ENCODE measurements at places on chromosomes 16 and 17.

GRCh38 chr16:52741351-52741750 is 194.4 kb upstream of the TOX3 start:
- DNase-seq = no peak

DNA sequence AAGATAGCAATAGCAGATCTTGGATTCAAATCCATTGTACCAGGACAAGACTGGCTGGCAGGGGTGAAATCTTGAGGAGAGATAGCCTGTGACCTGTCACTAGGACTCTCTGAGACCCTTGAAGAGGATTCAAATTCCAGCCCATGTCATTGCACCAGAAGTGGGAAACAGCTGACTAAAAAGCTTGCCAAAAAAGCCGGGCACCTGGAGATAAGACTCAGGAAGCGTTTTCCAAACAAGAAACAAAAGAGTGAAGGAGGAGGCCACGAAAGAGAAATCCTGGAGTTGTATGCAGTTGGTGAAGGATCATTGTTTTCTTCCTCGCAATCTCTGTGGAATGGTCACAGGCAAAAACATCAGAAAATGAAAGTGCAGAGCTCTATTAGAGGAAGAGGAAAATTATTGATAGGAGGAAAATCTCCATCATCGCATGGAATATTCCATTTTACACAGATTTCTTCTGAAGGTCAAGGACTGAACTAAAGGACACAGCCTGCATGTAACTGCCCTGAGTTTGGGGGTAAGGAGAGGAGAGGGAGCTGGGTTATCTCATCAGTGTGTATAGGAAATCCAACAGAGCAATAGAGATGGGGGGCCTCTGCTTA is 9.0 kb upstream of the WSB1 start:
- no peak for DNase-seq

DNA sequence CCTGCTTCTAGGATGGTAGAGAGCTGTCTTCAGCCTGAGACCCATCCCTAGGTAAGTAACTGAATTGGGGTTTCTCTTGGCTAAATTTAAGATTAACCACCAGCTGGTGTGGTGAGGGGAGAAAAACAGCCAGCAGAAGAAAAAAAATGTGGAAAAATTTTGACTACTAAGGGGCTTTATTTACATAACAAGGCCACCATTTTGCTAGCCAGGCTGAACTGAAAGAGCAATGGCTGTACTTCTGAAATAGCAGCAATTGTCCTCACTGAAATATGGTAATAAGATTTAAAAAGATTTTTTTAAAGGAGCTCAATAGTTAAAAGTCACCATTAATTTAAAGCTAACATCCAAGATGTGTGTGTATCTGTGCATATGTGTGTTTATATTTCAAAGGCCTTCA is 12.4 kb upstream of the TRIM25 start:
- no peak for DNase-seq

GRCh38 chr16:52578007-52578828 is 31.3 kb upstream of the TOX3 start:
- DNase-seq = no peak

DNA sequence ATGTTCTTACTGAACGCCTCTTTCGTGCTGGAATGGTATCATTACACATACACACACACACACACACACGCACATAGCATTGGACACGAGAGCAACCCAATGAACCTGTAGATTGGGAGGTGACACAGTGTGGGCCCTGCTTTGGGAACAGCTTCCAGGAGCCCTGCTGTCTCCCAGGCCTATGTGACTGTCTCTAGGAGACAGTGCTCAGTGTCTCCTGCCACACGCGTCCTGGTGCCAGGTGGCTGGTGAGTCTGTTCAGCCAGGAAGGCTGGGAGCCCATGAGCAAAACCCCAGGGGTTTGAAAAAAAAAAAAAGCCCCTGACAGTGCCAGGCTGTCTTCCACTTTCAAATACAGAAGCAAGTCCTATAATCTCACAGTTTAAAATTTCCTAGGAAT is 2.4 kb upstream of the SPOP start:
- DNase-seq = no peak

- no peak for DNase-seq
Measured at GRCh38 chr16:27028591-27029110, 38.1 kb upstream of the C16orf82 start.

DNA sequence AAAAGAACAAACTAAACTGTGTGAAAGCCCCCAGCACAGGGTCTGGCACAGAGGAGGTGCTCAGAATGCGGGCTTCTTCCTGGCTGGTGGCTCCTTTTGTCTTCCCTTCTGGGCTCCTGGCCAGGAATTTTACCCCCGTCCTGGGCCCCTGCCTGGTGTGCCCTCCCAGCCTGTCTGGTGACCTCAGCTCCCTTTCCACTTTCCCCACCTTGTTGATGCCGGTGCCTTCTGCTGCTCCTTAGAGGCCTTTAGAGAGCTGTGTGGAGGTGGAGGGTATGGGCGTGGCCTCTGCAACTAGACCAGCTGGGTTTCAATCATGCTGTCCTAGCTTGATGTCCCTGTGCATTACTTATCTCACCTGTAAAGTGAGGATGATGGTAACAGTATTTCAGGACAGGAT is 16.8 kb downstream of the PIRT start:
- no peak for DNase-seq

DNA sequence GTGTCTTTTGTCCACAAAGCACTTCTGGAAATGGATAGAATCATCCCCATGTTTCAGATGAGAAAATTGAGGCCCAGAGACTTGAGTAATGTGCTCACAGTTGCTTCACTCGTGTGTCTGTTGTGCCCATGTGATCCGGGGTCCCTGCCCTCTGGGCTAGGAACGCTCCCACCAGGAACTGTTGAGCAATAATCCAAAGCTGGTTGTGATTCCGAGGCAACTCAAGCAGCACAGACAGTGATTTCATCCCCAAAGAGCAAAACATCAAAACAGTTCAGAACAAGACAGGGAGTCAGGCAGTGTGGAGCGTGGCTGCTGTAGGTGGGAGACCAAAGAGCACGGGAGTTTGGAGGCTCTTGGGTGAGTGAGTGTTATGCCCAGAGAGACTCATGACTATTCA is 205.0 kb upstream of the ASIC2 start:
- DNase-seq = no peak

DNA sequence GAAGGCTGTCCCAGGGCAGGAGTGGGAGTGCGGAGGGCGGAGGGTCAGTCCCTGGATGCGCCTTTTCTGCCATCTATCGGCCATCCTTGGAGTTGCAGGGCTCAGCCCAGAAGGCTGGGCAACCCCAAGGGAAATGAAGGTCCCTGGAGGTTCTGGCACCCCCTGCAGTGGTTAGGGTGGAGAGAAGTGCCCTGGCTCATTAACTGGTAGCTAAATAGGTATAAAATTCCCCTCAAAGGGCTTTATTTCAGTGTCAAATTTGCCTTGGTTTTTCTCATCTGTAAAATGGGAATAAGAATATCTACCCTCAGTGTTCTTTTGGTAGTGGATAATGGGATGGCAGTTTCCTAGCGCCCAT is 22.4 kb downstream of the C17orf75 start:
- no peak for DNase-seq

DNA sequence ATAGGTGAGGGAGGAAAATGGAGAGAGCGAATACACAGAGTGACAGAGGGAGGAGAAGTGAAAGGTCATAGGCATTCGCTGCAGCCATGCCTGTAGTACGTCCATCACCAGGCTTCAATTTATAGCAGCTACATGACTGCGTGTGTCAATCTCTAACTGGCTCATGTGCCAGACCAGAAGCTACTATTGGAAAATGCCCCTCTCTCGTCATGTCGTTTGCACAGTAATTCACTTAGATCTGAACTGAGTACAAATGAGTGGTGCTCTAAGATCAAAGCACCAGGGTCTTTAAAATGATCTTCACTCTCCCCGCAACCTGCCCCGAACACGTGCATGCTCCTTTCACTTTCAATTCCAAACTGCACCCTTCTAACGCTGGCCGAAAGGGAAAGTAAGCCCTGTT is 51.3 kb downstream of the ADCY9 start:
- no peak for DNase-seq

All from renal pelvis (tissue), 12 donors.